Peyer's patch (tissue), 4 donors: ENCODE measurements at places on chromosomes 3 and 15. TPM values are rescaled to one million over a fixed set of nuclear protein-coding genes. Genes with fewer than 3 reads are reported as not detected.

DNA sequence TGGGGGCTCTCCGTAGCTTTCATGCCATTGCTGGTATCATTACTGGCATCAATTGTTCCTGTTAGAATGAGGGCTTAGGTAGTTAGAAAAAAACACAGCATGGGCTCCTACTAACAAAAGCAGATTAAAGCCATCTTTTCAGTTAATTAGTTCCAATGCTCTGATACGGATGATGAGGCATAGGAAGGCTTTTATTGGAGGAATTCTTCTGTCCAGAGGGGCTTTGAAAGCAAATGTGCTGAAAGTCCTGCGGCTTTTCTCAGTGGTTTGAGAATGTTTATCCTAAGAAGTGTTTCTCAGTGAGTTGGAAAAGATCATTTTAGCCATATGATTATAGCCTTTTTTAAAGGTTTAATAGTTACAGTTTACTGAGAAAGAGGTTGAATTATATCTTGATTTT is 198.5 kb downstream of the THSD4 start:
- H3K4me3 ChIP-seq: no peak overlapping the region
- H3K27ac ChIP-seq: no peak overlapping the region
- H3K27me3 ChIP-seq: no peaks in the 10 kb centered on the region
- no peaks in the 10 kb centered on the region for H3K36me3 ChIP-seq

GRCh38 chr15:43483297-43484128 is 9.4 kb downstream of the TP53BP1 start:
- H3K4me3 ChIP-seq: no peak overlapping the region
- no peak for DNase-seq
- H3K27ac ChIP-seq: no peak overlapping the region

GRCh38 chr3:61938878-61939549 is 377.6 kb downstream of the PTPRG start:
- no peaks in the 10 kb centered on the region for H3K27me3 ChIP-seq
- H3K27ac ChIP-seq: no peak overlapping the region
- no peaks in the 10 kb centered on the region for H3K4me1 ChIP-seq
- DNase-seq: no peak
- no peak overlapping the region for H3K4me3 ChIP-seq

- H3K27ac ChIP-seq: no peak overlapping the region
- no peaks in the 10 kb centered on the region for H3K27me3 ChIP-seq
- DNase-seq: no peak
- no peaks in the 10 kb centered on the region for H3K4me1 ChIP-seq
- H3K4me3 ChIP-seq: no peak overlapping the region
- no peaks in the 10 kb centered on the region for H3K36me3 ChIP-seq
Measured at GRCh38 chr3:65729555-65729954, 309.2 kb downstream of the MAGI1 start.

DNA sequence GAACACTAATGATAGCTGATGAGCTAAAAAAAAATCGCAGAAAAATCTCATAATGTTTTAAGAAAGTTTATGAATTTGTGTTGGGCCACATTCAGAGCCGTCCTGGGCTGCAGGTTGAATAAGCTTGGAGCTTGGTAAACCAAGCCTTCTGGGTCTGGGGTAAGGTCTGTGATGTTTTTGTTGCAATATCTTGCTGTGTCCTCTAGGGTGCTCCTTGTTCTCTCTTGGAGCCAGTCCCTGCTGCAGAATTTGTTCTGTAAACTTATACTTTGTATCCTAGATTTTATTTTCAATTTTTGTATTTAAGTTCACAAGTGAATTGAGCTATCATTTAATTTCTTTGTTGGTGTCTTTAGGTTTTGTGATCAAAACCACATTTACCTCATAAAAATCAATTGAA is 143.7 kb downstream of the NR1D2 start:
- H3K4me3 ChIP-seq: no peak overlapping the region
- H3K4me1 ChIP-seq: no peaks in the 10 kb centered on the region
- H3K27me3 ChIP-seq: no peaks in the 10 kb centered on the region
- H3K27ac ChIP-seq: no peak overlapping the region

DNA sequence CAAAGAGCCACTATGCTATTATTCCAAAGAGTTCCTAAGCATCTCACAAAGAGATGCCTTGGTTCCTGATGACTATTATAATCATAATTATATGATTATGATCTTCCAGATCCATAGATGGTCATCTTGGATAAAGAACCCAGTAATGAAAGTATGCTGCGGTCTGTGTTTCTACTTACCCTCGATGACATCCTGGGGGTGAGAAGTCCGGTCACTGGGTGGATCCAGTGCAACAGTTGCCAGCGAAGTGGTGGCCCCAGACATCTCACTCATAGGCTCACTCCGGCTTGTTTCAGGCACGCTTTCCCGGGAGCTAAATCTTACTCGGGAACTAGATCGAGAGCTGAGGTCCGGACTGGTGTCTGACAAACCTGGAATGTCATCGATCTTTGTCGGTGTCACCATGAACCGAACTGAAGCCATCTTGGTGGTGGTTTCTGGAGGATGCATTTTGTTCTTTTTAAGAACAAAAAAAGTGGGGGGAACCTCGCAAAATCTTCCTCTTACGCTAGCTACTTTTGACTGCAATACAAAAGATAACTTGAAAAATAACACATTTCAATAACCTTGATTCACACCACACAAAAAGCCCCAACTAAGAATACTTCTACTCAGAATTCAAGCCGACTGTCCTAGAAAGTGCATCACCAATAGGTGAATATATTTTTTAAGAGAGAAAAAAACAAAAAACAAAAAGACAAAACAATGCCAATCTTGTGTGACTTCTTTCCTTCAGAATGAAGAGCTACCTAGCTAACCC is 1.2 kb downstream of the SLC12A6 start:
- DNase-seq: no peak
- peak overlapping the region; percentile 79 for H3K4me3 ChIP-seq
- H3K4me1 ChIP-seq: peaks cover 12% of the 10 kb centered on the region
- peak overlapping the region; percentile 92 for H3K27ac ChIP-seq

DNA sequence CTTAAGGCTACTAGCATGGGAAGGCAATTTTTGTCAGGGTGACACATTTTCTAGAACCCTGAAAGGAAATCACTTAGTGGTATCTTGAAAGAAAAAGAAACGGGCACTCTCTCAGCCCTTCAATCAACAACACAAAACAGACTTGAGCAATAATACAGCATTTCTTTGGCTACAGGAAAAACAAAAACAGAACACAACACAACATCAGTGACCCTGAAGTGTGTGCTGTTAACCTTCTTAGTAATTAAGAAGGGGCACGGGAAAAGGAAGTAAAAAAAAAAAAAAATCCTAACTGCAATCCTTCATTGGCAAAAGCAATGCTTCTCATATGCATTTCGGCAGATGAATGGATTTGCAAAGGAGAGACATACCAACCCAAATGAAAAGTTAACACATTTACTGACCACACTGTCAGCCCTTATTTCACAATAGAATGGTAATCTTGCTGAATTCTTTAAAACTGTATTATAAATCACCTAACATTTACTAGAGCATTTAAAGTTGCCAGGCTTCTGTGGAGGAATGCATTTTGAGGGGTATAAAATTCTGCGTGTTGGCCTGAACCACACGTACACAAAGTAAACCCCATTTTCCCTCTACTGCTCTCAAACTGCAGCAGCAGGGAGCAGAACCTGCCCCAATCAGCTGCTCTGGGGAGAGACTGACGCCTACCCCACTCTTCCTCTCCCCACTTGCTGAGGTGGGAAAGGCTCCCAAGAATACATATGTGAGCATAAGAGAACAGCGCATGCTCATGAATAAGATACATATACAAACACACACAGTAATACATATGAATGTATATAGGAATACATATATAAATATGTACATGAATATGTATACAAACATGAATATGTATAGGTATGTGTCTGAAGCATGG is 198.5 kb downstream of the FOXP1 start:
- no peak overlapping the region for H3K4me3 ChIP-seq
- no peaks in the 10 kb centered on the region for H3K36me3 ChIP-seq
- no peak overlapping the region for H3K27ac ChIP-seq
- H3K27me3 ChIP-seq: no peaks in the 10 kb centered on the region

GRCh38 chr3:28840976-28841376 is 439.9 kb upstream of the RBMS3 start:
- H3K27me3 ChIP-seq: no peaks in the 10 kb centered on the region
- H3K36me3 ChIP-seq: no peaks in the 10 kb centered on the region
- H3K27ac ChIP-seq: no peak overlapping the region

DNA sequence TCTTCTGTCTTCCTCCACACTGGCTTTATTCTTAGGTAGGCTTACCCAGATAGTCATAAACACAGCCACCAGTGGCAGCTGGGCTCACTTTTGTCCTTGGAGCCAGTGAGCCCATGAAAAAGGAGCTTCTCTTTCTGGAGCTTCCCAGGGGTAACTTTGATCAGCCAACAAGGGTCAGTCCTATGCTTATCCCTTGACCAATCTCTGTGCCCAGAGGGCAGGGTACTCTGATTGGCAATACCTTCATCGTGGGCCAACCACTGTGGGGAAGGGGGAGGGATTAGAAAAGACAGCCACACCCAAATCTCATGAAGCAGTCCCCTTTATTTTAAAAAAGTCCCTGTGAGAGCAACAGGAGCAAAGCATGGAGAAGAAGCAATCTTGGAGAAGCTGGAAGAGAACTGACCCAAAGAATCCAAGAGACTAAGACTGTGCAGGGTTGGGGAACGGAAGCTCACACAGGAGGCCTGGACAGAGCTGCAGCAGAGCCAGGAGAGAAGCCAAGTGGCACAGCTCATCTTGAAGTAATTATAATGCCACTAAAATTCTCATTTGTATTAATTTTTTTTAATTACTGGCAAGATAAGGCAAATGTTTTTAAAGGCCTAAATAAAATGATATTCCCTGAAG is 70.4 kb downstream of the SSUH2 start:
- no peak for DNase-seq
- H3K4me3 ChIP-seq: no peak overlapping the region
- H3K4me1 ChIP-seq: no peaks in the 10 kb centered on the region
- H3K36me3 ChIP-seq: no peaks in the 10 kb centered on the region
- no peaks in the 10 kb centered on the region for H3K27me3 ChIP-seq
- H3K27ac ChIP-seq: no peak overlapping the region

DNA sequence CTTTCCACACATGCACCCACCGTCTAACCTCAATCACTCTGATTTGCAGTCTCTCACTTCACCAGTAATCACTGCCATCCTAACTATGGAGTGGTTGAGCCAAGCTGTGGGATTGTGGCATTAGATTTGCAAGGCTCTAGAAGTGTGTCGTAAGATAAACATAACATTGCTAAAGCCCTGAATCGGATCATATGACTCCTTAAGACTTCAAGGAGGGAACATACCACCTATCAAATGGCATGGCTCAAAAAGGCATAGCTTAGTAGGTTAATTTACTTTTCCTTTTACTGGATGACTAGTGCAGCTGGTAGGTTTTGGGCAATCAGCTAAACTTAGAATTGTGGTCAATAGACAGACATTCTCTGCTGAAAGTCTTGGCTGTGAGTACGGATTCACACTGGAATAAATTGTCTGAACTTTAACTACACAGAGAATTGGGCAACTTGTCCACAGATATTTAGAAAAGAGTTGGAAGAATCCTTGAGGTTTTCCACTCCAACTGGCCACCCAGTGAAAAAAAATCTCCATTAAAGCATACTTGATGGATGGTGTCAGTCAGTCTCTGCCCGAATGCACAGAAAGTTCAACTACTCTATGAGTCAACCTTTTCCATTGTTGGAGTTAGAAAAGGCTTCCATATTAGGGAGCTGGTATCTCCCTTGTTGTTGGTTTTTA is 476.7 kb upstream of the CBLB start:
- no peaks in the 10 kb centered on the region for H3K27me3 ChIP-seq
- H3K4me3 ChIP-seq: no peak overlapping the region
- no peak for DNase-seq
- H3K4me1 ChIP-seq: no peaks in the 10 kb centered on the region
- H3K27ac ChIP-seq: no peak overlapping the region
- H3K36me3 ChIP-seq: no peaks in the 10 kb centered on the region

- DNase-seq: no peak
- no peaks in the 10 kb centered on the region for H3K36me3 ChIP-seq
- H3K27ac ChIP-seq: no peak overlapping the region
- no peak overlapping the region for H3K4me3 ChIP-seq
- no peaks in the 10 kb centered on the region for H3K27me3 ChIP-seq
Measured at GRCh38 chr3:152097120-152097519, 171.6 kb upstream of the MBNL1 start.

GRCh38 chr3:43817825-43818224 is 127.1 kb downstream of the ABHD5 start:
- H3K36me3 ChIP-seq: no peaks in the 10 kb centered on the region
- H3K4me1 ChIP-seq: no peaks in the 10 kb centered on the region
- no peaks in the 10 kb centered on the region for H3K27me3 ChIP-seq
- no peak for DNase-seq
- H3K27ac ChIP-seq: no peak overlapping the region

GRCh38 chr3:195182470-195182795 is 88.5 kb downstream of the XXYLT1 start:
- H3K4me1 ChIP-seq: no peaks in the 10 kb centered on the region
- H3K36me3 ChIP-seq: no peaks in the 10 kb centered on the region
- DNase-seq: no peak
- no peak overlapping the region for H3K4me3 ChIP-seq

Gene ROBO2
- 5.4 TPM for total RNA-seq

Gene CAMP
- total RNA-seq: not detected

Gene LNP1
- total RNA-seq: 1.1 TPM

Gene MAPK6
- 41.3 TPM for total RNA-seq

Gene RPS17
- 704 TPM for total RNA-seq

Gene FAM81A
- 0.83 TPM for total RNA-seq

Gene UROC1
- total RNA-seq: not detected

Gene LPP
- 124 TPM for total RNA-seq

Gene COX5A
- 326 TPM for total RNA-seq

Gene MOBP
- total RNA-seq: not detected

Gene CLSTN2
- 2.7 TPM for total RNA-seq
